ENCODE measurements at places on chromosomes 6 and 20. TPM values are rescaled to one million over a fixed set of nuclear protein-coding genes. Genes with fewer than 3 reads are reported as not detected.

BEND3 gene
- total RNA-seq: 12.9 TPM

RRAGD gene
- total RNA-seq: 10.9 TPM

BMP5 gene
- not detected for total RNA-seq

PHIP gene
- total RNA-seq: 33.9 TPM

C20orf141 gene
- total RNA-seq: not detected

JAG1 gene
- 1.1 TPM for total RNA-seq

LRRC1 gene
- total RNA-seq: 2.3 TPM

WASF1 gene
- total RNA-seq: 1.2 TPM

C20orf204 gene
- total RNA-seq: 5.5 TPM

ULBP1 gene
- total RNA-seq: 0.49 TPM

LINC00237 gene
- not detected for total RNA-seq

TNNC2 gene
- not detected for total RNA-seq

DEFB124 gene
- not detected for total RNA-seq

IMPG1 gene
- not detected for total RNA-seq

ZNF391 gene
- total RNA-seq: 0.92 TPM

SOX18 gene
- 0.84 TPM for total RNA-seq

DEF6 gene
- 103 TPM for total RNA-seq

MICAL1 gene
- 42.5 TPM for total RNA-seq

SLA2 gene
- 59.6 TPM for total RNA-seq

REM1 gene
- not detected for total RNA-seq

CGA gene
- not detected for total RNA-seq

RIN2 gene
- not detected for total RNA-seq

TNFRSF21 gene
- total RNA-seq: 3.8 TPM

RNF182 gene
- not detected for total RNA-seq

PTPRT gene
- total RNA-seq: not detected

CDH26 gene
- total RNA-seq: 0.47 TPM

MRAP2 gene
- total RNA-seq: not detected

ZNF334 gene
- total RNA-seq: 2.0 TPM

PEX3 gene
- total RNA-seq: 28.5 TPM

MLN gene
- total RNA-seq: not detected

TCP11 gene
- not detected for total RNA-seq

SDHAF4 gene
- total RNA-seq: 14.3 TPM

LSM14B gene
- total RNA-seq: 45.3 TPM

TCF21 gene
- not detected for total RNA-seq

DNMT3B gene
- total RNA-seq: 1.1 TPM

TFAP2C gene
- total RNA-seq: not detected
